ENCODE measurements at places on chromosomes 2 and 18. TPM values are rescaled to one million over a fixed set of nuclear protein-coding genes. Genes with fewer than 3 reads are reported as not detected.

GRCh38 chr2:121104721-121105141 is 180.3 kb downstream of the TFCP2L1 start:
- no peak overlapping the region for H3K27ac ChIP-seq
- peaks cover 2% of the 10 kb centered on the region for H3K27me3 ChIP-seq
- no peak overlapping the region for H3K4me3 ChIP-seq
- peaks cover 4% of the 10 kb centered on the region for H3K4me1 ChIP-seq
- DNase-seq, result no peak

The ALK gene
- 0.09 TPM for total RNA-seq

DNA sequence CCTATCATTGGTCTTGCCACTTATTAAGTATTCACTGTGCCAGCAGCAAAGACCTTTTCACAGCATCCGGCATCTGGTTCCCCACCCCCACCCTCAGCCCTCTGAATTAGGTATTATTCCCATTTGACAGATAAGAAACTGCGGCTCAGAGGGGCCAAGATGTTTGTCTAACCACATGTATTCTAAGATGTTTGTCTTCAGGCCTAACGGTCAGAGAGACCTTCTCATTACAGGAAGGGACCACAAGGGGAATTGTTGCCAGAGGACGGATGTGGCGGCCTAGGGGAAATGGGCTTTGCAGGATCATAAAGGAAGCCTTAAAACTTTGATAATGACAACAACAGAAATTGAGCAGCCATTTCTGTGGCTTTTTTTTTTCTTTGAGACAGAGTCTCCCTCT is 16.6 kb downstream of the NPPC start:
- no peaks in the 10 kb centered on the region for H3K27me3 ChIP-seq
- no peak overlapping the region for H3K27ac ChIP-seq
- H3K4me3 ChIP-seq, result no peak overlapping the region
- no peaks in the 10 kb centered on the region for H3K36me3 ChIP-seq
- DNase-seq, result no peak

DNA sequence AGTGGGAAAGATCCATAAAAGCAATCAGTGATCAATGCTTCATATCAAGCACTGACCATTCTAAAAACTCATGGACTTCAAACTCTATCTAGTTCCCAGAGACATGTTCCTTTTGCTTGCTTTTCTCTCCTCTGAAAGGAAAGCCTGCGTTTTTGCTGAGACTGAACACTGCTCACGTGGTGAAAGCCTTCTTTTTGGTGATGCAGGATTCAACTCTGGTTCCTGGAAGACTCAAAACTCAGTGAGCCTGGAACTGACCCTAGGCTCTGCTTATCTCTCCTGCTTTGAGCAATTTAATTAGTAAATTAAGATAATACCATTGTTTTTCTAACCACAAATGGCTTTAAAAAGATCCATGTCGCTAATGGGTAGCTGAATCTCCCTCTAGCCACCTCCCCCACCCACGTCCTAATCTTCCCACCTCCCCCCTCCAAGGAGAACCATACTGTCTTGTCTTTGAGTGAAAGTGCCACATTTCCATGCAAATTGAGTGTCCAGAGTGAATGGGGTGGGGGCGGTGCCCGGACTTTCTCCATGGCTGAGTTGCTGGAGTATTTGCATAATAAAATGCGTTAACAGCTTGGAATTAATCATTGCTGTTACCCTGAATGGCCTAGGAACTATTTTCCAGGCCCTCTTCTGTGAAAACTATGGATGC is 130.5 kb downstream of the BCL11A start:
- H3K4me1 ChIP-seq, result peaks cover 9% of the 10 kb centered on the region
- peaks cover 14% of the 10 kb centered on the region for H3K36me3 ChIP-seq
- H3K27ac ChIP-seq, result no peak overlapping the region
- H3K27me3 ChIP-seq, result no peaks in the 10 kb centered on the region
- DNase-seq, result no peak

GRCh38 chr18:13231151-13231550 is 12.6 kb downstream of the LDLRAD4 start:
- no peak overlapping the region for H3K27ac ChIP-seq
- H3K4me1 ChIP-seq, result no peaks in the 10 kb centered on the region
- H3K36me3 ChIP-seq, result no peaks in the 10 kb centered on the region
- H3K4me3 ChIP-seq, result no peak overlapping the region
- DNase-seq, result no peak
- no peaks in the 10 kb centered on the region for H3K27me3 ChIP-seq

DNA sequence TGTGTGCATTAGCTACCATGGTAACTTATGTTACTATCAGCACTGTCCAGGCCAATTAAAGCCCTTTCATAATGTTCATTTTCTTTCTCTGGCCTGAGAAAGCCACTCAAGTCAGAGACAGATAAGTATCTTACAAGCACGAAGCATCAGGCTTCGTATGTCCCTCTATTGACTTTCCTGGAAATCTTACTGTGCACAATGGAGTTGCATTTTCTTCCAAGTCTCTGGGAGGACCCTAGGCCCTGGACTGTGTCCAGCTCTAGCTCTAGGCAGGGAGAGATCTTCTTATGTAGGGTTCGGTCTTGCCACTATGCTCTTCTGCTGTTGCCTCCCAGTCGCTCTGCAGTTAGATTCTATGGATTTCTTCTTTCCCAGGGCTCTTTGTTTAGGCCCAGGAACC is 40.0 kb upstream of the ITGA6 start:
- DNase-seq, result no peak
- H3K27me3 ChIP-seq, result no peaks in the 10 kb centered on the region
- H3K4me3 ChIP-seq, result no peak overlapping the region
- peaks cover 2% of the 10 kb centered on the region for H3K4me1 ChIP-seq

The RAB6D gene
- total RNA-seq, result 0.22 TPM

- DNase-seq, result no peak
- H3K36me3 ChIP-seq, result no peaks in the 10 kb centered on the region
- no peaks in the 10 kb centered on the region for H3K27me3 ChIP-seq
- H3K4me1 ChIP-seq, result no peaks in the 10 kb centered on the region
- H3K27ac ChIP-seq, result no peak overlapping the region
Measured at GRCh38 chr2:114091010-114091409, 201.1 kb downstream of the ACTR3 start.

The DTNA gene
- total RNA-seq, result 32.7 TPM

The GATA6 gene
- 0.09 TPM for total RNA-seq

DNA sequence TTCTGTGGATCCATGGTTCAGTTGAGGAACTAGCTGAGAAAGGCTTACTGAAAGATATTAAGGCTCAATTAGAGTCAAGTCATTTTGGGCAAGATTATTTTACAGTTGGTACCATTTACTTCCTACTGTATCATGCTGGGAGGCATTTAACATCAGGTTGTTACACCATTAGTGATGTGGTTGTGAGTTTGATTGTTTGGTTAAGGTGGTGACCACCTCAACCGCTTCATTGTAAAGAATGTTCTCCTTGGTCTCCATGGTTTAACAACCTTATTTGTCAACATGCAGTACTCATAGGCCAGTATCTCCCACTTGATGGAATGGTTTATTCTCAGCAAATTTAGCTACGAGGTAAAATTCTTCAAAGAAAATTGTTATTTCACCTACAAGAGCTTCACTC is 34.1 kb downstream of the HRH4 start:
- DNase-seq, result no peak
- H3K27me3 ChIP-seq, result no peaks in the 10 kb centered on the region
- H3K4me3 ChIP-seq, result no peak overlapping the region

The NFU1 gene
- total RNA-seq, result 43.4 TPM

Measured in H1 (cell line).